ENCODE measurements at places on chromosomes 6 and 20. TPM values are rescaled to one million over a fixed set of nuclear protein-coding genes. Genes with fewer than 3 reads are reported as not detected.

DNA sequence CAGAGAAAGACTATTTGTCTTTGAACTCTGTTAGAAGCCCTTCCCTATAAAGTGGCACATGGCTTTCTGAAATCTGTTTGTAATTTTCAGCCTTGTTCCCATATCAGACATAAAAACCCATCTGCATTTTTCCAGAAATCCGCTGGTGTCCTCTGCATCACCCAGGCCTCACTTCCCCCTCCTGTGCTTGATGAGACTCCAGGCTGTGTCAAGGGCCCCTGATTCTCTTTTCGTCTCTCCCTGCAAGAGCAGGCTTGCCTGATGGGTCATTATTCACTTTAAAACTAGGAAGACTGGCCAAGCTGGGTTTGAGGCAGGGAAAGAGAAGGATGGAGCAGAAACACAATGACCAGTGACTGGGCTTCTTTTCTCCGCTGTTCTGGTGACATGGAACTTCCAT lies 10.6 kb upstream of the PROKR2 start:
- H3K4me3 ChIP-seq = no peak overlapping the region
- no peaks in the 10 kb centered on the region for H3K36me3 ChIP-seq
- no peak overlapping the region for H3K27ac ChIP-seq
- H3K4me1 ChIP-seq = no peaks in the 10 kb centered on the region
- no peaks in the 10 kb centered on the region for H3K27me3 ChIP-seq

DNA sequence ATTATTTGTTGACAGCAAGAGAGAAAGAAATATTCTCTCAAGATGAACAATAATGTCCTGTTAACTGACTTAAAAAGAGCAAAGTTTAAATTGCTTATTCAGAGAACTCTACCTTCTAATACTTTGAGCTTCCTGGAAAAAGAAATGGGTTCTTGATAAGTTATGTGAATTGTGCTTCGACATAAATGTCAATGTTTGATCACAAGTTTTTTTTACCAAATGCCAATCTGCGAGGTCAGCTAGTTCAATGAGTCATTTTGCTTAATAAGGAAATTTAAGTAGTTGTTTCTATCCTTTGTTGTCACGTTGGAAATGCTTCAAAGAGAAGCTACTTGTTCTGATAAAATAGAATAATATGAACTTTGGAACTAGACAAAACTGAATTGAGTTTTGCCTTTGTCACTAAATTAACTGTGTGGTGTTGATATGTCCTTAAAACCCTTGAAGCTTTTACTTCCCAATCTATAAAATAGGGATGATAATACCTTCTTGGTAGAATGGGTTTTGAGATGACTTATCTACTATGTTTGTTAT lies 642.1 kb upstream of the FLRT3 start:
- H3K4me1 ChIP-seq = no peaks in the 10 kb centered on the region
- H3K27ac ChIP-seq = no peak overlapping the region
- no peaks in the 10 kb centered on the region for H3K36me3 ChIP-seq
- no peak overlapping the region for H3K4me3 ChIP-seq
- no peaks in the 10 kb centered on the region for H3K27me3 ChIP-seq
- no peak for DNase-seq

- no peak overlapping the region for H3K4me3 ChIP-seq
- no peaks in the 10 kb centered on the region for H3K36me3 ChIP-seq
- H3K27ac ChIP-seq = no peak overlapping the region
- no peaks in the 10 kb centered on the region for H3K4me1 ChIP-seq
- no peak for DNase-seq
Observed at GRCh38 chr6:49692534-49692933, 20.8 kb downstream of the CRISP2 start.

DNA sequence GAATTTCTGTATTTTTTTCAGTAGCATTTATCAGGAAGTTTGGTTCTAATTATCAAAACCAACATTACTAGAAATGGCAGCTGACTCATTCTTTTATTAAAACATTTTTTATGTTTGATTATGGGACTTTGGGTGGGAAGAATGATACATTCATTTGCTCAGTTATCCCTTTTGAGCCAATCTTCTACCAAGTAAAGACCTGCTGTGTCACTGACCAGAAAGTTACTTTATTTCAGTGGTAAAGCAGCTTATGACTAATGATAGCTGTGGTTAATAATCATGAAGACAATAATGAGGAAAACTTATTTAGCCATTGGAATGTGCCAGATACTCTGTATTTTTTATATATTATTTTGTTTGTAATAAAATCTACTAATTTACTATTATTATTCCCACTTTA lies 142.3 kb downstream of the FARS2 start:
- no peak overlapping the region for H3K4me3 ChIP-seq
- H3K4me1 ChIP-seq = no peaks in the 10 kb centered on the region
- no peak for DNase-seq
- no peaks in the 10 kb centered on the region for H3K27me3 ChIP-seq

DNA sequence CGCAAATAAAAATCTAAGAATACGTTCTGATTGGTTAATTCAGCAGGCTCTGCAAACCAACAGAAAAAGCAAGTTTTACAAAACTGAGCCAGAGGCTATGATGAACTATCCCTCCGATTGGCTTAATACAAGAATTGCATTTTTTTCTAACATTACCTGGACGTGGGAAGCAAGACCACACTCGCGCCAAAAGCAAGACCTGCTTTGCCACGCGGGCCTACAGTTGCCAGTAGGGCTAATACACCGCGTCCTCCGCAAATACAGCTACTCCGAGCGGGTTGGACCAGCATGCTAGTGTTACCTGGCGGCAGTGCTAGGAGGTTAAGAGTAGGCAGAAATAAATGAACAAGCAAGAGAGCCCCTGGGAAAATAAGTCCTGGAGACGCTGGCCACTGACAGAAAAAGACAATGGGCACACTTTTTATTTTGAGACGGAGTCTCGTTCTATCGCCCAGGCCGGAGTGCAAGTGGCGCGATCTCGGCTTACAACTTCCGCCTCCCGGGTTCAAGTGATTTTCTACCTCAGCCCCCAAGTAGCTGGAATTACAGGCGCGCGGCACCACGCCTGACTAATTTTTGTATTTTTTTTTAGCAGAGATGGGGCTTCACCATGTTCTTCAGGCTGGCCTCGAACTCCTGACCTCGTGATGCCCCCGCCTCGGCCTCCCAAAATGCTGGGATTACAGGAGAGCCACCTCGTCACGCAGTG lies 131.9 kb upstream of the BTN3A2 start:
- DNase-seq = peak; percentile 70
- peak overlapping the region; percentile 93 for H3K4me3 ChIP-seq
- H3K4me1 ChIP-seq = peaks cover 18% of the 10 kb centered on the region

CPXM1 gene
- polyA plus RNA-seq = 0.12 TPM

OPRL1 gene
- polyA plus RNA-seq = 1.3 TPM
